ENCODE measurements at places on chromosomes 5 and 9. TPM values are rescaled to one million over a fixed set of nuclear protein-coding genes. Genes with fewer than 3 reads are reported as not detected.

The CORO2A gene
- 9.5 TPM for total RNA-seq

The SLC6A19 gene
- not detected for total RNA-seq

The CAMSAP1 gene
- total RNA-seq = 80.8 TPM

The DMRT3 gene
- not detected for total RNA-seq

The SHOC1 gene
- total RNA-seq = not detected

The FBN2 gene
- 58.3 TPM for total RNA-seq

The FOXD4L6 gene
- 0.48 TPM for total RNA-seq

The SLC34A1 gene
- total RNA-seq = 0.16 TPM

The TNC gene
- total RNA-seq = 0.30 TPM

The LRRC70 gene
- total RNA-seq = 0.19 TPM

The NPR3 gene
- 8.5 TPM for total RNA-seq

The OR4F3 gene
- total RNA-seq = not detected

DNA sequence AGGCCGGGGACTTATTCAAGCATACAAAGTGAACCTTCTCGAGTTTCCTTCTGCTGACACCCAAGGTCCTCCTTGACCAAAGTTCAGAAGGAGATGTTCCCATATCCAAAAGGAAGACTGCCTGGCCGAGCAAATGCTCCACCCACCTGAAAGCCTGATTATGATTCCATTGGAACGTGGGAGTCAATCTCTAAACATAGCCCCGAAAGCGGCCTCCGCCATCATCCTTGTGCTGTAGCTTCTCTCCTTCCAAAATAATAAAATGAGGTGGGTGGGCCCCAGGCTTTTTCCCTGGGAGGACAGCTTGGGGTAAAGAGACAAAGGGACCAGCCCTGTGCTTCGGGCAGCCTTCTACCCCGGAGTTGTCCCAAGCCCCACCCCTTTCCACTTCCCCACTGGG is 355.6 kb upstream of the SLC30A5 start:
- no peak for DNase-seq

GRCh38 chr5:41903382-41903891 is 707 bp upstream of the RIMOC1 start:
- DNase-seq = no peak

GRCh38 chr5:166045961-166046360 is 2245.5 kb upstream of the WWC1 start:
- DNase-seq = no peak

GRCh38 chr5:34718516-34718915 is 62.4 kb downstream of the RAI14 start:
- DNase-seq = no peak

DNA sequence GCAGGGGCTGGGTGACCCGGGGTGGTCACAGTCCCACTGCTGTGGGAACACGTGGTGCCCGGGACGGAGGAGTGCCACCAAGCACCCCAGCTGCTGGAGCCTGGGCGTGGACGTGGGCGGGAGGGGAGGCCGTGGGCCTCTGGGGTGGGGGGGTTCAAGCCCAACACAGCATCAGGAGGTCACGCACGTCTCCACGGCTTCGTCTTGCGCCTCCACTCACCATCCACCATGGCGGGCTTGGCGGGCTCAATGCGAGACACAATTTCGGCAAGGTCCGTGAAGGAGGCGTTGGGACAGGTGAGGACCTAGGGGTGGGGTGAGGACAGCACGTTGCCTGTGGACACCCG is 2.2 kb upstream of the NSMF start:
- no peak for DNase-seq

DNA sequence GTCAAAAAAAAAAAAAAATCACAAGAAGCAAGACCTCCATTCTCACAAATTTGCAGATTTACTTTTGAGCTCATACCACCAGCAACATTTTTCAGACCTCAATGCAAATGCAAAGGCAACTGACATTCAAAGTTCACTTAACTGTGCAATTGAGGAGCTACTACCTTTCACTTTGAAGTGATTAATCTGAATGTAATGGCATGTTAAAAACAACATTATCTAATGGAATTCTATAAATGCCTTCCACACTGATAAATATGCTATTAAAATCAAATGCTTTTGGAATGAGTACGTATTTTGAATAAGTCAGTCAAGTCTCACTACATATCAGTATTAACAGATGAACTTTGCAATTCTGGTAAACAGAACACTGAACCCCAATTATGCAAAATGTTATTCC is 32.3 kb downstream of the UBQLN1 start:
- no peak for DNase-seq

- DNase-seq = no peak
Measured at GRCh38 chr9:114925672-114926071, 4.7 kb downstream of the TNFSF8 start.

DNA sequence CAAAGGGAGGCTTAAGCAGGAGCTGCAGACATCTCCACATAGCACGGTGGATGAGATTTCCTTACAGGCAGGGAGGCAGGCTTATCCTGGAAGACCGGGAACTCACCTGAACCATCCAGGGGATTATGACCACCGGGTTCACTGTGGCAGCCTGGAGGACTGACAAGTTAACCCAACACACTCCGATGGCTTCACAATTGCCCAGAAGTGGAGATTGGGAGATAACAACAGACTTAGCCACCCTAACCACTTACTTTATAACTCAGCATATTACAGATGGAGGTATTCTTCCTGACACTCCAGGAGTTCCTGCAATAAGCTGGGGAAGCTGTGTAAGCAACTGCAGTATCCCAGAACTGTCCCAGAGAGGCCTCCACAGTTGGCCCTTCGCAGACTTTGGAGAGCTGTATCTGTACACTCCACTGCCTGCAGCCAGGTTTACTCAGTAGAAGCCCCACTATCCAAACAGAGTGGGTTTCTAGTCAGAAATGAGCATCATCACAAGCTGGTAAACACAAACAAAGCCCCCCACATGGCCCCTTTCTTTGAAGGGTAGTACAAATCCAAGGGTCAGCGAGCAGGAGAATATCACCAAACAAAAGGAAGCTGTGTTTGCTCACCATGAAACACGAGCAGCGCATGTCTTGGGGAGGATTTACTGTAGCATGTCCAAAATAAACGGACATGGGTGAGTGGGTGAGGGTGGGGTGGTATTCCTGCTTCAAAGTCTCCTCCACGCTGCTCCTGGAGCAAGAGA is 462.2 kb downstream of the RASEF start:
- DNase-seq = no peak

GRCh38 chr5:126358525-126358924 is 64.7 kb upstream of the GRAMD2B start:
- DNase-seq = no peak

GRCh38 chr9:99238331-99238730 is 16.2 kb downstream of the SEC61B start:
- DNase-seq = no peak

- no peak for DNase-seq
Measured at GRCh38 chr5:60677850-60678664, 21.9 kb downstream of the DEPDC1B start.

GRCh38 chr5:160550075-160550474 is 128.4 kb downstream of the PTTG1 start:
- DNase-seq = no peak

DNA sequence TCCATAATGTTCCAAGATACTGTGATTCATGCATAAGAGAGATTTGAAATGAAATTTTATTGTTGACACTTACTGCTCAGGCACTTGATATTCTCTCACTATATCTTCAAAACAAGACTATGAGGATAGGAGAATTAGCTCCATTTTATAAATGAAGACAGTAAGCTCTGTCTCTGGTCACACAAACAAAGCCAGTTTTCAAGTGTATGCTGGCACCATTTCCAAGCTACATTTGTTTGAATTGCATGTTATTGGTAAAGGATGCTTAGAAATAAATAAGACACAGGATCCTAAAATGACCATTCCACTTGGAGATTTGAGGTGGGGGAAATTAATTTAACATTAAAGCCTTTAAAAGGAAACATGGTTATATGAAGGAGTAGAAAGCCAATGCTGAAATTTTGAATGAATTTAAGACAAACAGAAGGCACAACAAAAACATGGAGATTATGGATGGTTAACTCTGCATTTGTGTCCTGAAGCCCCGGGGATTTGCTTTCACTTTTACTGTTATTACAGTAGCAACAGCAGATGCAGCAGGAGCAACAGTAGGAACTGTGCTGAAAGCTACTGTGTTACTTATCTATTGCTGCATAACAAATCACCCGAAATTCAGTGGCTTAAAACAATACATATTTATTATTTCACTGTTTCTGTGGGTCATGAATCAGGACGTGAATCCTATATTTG is 79.7 kb upstream of the ASTN2 start:
- no peak for DNase-seq

GRCh38 chr5:1037671-1038416 is 29.2 kb downstream of the NKD2 start:
- DNase-seq = no peak

DNA sequence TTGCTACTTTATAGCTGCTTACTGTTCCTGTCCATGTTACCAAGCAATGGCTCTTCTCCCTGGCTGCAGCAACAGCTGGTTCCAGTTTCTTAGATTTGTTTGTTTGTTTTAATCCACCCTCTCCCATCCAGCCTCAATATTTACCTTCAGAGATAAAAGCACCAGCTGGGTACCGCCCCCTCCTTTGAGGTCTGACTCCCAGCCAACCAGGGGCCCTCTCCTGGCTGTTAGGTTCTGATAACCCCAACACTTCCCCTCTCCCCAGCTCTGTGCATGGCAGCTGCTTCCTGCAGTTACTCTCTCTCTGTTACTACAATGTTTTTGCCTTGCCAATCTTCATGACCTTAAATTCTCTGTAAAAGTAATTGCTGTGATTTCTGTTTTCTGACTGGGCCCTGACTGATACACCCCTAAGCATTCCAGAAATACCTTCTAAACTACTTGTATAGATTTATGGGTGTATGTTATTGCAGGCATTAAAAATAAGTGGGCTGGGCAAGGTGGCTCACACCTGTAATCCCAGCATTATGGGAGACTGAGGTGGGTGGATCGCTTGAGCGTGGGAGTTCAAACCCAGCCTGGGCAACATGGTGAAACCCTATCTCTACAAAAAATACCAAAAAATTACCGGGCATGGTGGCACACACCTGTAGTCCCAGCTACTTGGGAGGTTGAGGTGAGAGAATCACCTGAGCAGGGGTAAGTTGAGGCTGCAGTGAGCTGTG is 2.6 kb upstream of the GCNT1 start:
- no peak for DNase-seq

DNA sequence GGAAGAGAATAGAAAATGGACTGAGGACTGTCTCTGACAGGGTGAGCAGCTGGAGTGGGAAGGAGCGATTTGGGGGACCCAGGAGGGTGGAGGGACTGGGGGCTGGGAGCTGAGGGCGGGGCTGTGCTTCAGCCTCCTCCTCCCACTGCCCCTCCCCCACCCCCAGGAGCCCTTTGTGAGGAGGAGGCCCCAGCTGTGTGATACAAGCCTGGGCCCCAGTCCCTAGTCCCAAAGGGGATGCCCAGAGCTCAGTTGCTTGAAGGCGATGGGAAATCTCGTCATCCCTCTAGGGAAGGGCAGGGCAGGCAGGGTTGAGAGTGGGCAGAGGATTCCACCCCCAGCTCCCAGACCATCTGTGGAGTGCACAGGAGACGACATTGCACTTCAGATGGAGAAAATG is at the start of gene SPATA31E1:
Gene SPATA31E1 (plus strand): TSS at position 251 of the 400 bp plus-strand sequence. CDS start 15 bp downstream, at position 266.
- DNase-seq = no peak

DNA sequence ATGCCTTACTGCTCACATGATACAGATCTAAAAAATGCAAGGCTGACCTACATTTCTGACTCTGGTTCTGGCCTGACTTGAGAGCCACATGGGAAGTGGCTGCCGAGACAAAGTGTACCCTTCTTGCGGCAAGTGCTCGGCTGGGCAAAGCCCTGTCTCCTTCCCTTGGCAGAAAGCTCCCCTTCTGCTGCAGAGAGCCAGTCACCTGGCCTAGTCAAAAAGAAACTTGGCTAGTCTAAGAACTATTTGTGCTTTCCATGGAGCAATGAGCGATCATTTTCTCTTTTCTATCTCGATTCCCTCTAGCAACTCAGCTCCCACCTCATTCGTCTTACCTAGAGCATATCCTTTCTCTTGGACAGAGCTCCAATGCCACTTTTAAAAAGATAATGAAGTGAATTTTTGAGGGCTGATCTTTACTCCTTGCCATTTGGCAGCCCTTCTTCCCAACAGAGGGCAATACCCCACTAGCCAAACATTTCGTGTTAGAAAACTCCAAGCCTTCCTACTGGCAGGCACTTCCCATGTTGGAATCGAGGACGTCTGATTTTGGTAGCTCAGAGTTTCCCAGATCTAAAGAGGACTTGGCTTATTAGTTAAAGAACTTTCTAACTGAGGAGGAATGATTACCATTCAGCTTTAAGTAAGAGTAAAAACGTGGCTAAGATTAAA is 108.1 kb upstream of the PRRC1 start:
- no peak for DNase-seq

DNA sequence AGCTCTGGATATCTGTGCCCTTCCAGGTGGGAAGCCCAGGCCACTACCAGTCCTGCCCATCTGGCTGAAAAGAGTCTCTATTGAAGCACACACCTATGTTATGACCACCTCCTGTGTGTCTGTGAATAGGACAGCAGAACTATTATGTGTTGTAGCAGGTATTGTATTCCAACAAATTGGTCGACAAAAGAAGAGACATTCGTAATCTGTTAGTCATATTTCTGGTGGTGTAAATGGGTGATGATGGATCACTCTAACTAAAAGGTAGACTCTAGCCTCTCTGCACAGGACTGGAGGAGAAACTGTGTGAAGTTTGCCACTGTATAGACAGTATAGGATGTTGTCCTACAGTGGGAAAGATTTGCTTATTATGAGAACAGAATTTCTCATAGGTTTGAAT is 416.1 kb downstream of the TMEM38B start:
- no peak for DNase-seq

DNA sequence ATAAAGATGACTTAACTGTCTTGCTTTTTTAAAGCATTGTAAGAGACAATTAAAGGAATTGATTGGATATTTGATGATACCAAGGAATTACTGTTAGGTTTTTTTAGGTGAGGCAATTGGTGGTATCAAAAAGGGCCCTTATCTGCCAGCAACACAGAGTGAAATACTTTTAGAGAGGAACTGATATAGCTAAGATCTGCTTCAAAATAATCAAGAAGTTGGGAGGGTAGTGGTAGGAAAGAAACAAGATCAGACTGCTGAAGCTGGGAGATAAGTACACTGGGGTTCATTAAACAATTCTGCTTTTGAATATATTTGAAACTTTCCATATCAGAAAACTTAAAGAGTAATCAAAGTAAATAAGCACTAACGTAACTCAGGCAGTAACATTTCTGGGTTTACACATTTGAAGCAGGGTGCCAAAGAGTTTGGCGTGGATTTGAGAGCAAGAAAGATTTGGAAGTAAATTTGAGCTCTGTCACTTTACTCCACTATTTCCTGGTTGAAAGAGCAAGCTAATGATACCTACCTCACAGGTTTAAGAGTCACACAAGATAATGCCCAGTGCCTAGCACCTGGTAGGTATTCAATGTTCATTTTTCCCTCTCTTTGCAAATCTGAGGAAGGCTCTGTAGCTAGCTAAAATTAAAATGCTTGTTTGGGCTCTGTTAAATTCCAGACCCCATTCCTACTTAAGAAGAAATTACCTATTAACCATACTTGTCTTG is 6.9 kb downstream of the ERMP1 start:
- DNase-seq = no peak
